Upper lobe of left lung (tissue), 6 donors: ENCODE measurements at places on chromosomes 4 and X.

GRCh38 chr4:101142259-101142658 is 205.1 kb downstream of the PPP3CA start:
- DNase-seq = no peak

GRCh38 chrX:49270249-49270921 is 792 bp downstream of the PPP1R3F start:
- DNase-seq = peak; percentile 87

- no peak for DNase-seq
Observed at GRCh38 chrX:54076903-54077302, 32.6 kb upstream of the PHF8 start.

DNA sequence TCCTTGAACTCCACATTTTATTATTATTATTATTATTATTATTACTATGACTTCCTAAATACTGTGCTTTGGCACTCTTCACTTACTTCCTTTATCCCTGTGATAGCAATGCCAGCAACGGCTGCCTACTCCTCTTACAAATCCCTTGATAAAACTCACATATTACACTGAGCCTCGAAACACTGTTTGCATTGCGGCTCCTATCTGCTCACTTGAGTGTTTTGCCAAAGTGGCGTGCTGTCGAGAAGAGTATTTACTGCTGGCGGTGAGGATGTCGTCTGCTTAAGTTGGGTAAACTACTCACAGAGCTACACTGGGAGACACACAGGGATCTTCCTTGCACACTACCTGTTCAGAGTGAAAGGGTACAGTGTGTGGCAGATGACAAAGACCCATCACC is 143.4 kb upstream of the VCX3A start:
- no peak for DNase-seq

- DNase-seq = no peak
Observed at GRCh38 chrX:3527166-3527565, 180.7 kb upstream of the MXRA5 start.

GRCh38 chrX:10045327-10046000 is 78.3 kb downstream of the CLDN34 start:
- no peak for DNase-seq

DNA sequence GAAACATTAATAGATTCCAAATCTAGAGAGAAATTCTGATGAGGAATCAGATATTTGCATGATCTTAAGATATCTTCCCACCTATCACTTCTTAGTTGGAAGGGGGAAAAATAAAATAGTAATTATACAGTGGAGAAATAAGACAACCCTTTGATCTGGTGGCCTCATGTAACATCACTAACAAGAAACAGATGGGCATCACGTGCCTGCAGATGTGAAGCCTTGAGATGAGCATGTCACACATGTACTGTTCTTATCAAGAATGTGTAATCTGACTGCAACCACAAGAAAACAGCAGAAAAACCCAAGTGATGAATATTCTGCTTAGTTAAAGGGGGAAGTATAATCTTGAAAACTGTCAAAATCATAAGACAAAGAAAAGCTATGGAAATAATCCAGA is 31.4 kb upstream of the NKX6-1 start:
- no peak for DNase-seq

DNA sequence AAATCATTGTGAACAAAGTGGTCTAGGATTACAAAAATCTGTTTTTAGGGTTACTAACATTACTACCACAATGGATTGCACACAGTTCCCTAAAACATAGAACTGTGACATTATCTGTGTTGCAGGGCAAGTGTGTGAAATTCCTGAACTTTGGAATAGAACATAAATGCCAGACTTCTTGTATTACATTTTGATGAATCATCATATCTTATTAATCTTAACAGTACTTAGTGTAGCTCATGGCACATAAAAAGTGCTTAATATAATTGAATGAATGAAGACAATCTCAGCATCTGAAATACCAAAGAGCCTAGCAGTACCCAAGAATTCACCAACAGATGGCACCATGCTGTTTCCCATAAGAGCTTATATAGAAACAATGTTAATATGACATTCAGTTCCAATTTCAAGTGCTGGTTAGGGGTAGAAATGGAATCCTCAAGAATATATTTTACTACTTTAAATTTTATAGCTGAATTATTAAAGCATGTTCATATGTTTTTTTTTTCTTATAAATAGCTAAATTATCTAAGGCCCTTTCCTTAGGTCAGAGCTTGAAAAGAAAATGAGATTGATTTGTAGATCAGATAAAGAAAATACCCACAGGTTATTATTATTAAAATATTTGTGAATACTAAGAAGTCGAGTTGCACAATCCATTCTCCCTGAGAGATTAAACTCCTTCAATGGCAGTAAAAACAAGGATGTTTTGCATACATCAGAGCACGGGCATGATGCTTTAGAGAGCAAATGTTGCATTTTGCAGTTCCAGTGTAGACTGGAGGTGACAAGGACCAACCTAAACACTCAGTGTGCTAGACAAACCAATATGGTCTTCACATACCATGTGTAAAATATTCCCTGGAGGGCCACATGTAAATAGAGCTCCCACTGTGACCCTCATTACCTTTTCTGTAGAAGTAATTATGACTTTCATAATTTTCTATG is 25.7 kb upstream of the SHISA3 start:
- no peak for DNase-seq

GRCh38 chr4:145735827-145736226 is 55.9 kb downstream of the C4orf51 start:
- DNase-seq = no peak

GRCh38 chr4:7506119-7506518 is 71.4 kb upstream of the PSAPL1 start:
- DNase-seq = no peak

GRCh38 chrX:264634-265455 is 16.3 kb upstream of the PLCXD1 start:
- DNase-seq = no peak

DNA sequence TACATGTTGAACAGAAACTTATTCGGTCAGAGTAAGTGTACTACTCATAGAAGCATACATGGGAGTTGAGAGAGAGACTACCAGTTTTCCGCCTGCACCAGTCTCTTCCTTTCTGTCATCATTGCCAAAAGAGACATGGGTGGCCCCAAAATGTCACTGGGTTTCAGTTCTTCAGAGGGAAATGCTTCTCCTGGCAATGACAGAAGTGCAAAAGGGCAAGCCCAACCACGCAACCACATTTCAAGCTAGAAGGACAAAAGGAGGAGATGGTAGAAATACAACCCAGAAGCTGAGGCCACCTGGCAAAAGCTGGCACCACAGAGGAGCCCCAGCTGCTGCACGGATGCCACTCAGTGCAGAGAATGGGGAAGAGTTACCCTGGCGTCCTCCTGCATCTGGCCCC is 320.1 kb downstream of the BCOR start:
- no peak for DNase-seq

GRCh38 chr4:127669691-127670090 is 36.9 kb downstream of the INTU start:
- no peak for DNase-seq
